Smooth muscle cell of the brain vasculature (primary cell): ENCODE measurements at places on chromosomes 3 and 15.

- DNase-seq = no peak
Observed at GRCh38 chr3:39166932-39167532, 13.6 kb upstream of the CSRNP1 start.

- no peak for DNase-seq
Observed at GRCh38 chr3:193744822-193745684, 152.0 kb downstream of the OPA1 start.

DNA sequence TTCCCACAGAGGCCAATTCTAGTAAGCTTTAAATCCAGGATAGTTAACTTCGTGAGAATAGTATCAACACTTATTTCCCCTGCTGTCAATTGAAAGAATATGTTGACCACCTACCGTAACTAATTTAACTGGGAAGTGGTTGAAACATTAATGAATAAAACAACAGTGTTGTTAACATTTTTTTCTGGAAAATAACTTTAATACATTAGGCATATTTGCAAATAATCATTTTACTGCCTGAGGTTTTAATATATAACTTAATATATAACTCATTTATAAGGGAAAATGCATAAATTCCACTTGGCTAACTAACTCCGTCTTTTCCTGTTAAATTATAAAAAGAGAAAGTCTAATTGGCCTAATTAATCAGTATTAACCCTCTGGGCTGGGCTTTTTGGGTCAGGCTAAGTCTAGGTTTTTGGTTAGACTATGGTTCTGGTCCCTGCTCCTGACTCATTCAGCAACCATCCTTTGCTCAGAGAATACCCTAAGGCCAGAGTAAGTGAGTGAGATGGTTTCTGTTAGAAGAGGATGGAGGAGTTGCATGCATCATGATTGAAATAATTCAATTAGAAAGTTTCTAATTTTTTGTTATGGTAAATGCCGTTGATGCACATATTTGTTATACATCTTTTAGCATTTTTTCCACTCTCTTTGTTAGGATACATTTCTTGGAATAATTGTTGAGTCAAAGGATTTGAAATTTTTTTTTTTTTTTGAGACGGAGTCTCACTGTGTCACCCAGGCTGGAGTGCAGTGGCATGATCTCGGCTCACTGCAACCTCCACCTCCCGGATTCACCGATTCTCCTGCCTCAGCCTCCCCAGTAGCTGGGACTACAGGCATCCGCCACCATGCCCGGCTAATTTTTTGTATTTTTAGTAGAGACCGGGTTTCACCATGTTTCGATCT, 10.8 kb upstream of the SKIL start:
- no peak for DNase-seq

GRCh38 chr3:151226825-151227224, 23.8 kb upstream of the GPR171 start:
- DNase-seq = no peak

DNA sequence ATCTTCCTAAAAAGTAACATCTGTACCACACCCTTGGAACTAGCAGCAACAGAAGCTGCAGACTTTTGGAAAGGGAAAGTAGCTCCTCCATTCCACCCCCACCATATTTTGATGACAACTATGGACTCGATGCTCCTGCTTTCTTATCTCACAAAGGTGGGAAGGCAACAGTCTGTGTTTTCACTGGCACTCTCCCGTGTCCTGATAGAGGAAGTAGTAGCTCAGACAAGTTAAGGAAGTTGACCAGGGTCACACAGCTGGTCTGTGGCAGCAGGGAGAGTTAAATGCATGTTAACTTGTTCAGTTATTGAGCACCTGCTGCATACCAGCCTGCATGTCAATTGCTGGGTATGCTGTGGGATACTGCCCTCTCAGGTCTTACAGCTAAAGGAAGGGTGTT, 33.1 kb downstream of the BHLHE40 start:
- DNase-seq = no peak

- no peak for DNase-seq
Observed at GRCh38 chr15:58165661-58166060, 27.5 kb downstream of the AQP9 start.

DNA sequence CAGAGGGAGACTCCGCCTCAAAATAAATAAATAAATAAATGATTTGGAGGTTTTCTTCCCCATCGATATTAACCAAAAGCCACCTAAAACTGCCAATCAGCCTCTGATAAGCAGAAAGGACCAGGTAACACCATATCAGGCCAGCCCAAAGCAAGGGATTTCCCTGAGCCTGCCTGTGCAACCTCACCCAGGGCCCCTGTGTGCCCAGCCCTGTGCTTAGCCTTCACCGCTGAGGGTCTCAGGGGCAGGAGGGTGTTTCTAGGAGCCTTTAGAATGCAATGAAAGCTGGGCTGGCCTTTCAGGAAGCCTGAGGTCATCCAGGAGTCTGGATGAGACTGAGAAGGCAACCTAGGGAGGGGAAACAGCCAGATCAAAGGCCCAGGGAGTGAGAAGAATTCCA, 35.4 kb downstream of the CYP11A1 start:
- no peak for DNase-seq

DNA sequence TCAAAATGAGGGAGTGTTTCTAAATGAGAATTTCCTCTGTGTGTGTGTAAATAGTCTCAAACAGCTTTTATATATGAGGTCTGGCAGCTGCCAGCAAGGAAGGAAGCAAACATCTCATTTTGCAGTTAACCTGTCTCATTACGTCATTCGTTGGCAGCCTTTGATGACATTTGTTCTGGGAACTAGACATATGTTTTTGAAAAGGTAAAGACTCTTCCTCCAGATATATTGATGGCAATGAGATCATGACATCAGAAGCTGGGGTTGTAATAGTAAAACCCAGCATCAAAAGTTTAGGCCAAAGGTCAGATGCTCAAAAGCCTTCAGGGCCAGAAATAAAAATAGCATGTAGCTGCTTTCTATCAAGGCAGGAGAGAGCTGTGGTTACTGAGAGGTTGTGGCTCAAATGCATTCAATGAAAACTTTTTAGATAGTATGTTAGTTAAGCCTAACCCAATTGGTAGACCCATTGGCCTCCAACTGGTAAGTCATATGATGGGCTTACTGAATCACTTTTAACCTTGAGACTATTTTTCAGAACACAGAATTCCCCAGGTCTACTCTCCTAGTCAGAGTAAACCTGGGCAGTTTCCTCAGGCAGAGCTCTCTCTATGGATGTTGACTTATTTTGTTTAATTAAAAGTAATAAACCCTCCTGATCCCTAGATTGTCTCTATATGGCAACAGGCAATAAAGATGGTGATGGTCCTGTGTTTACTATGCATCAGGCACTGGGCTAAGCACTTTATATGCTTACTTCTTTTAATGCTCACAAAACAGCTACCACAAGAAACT, 386.5 kb upstream of the CFAP20DC start:
- DNase-seq = no peak

GRCh38 chr15:57135800-57136199, 217.4 kb downstream of the TCF12 start:
- no peak for DNase-seq

DNA sequence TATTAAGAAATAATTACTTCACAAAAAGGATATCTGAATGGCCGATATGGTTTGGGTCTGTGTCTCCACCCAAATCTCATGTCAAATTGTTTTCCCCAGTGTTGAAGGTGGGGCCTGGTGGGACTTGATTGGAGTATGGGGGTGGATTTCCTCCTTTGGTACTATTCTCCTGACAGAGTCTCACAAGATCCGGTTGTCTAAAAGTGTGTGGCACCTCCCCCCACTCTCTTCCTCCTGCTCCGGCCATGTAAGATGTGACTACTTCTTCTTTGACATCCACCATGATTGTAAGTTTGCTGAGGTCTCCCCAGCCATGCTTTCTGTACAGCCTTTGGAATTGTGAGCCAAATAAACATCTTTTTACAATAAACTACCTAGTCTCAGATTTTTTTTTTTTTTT, 34.5 kb downstream of the ZBTB11 start:
- no peak for DNase-seq

DNA sequence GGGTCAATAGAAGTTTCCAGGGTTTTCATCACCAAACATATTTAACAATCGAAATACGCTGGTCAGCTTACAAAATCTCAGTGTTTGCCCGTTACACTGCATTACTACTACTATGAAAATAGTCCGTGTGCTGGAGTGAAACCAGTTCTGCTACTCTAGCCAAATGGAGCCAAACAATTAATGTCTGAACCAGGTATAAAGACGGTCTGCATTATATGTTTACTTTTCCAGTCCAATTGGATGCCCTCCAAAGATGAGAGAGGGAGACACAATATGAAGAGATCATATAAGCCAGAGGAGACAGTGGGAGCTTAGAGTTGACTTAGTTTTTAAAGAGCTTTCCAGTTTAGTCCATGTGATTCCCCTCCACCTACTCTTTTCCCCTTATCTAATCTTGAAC, 6.3 kb upstream of the DUT start:
- DNase-seq = no peak

- no peak for DNase-seq
Observed at GRCh38 chr15:58115692-58116091, 22.5 kb upstream of the AQP9 start.

GRCh38 chr3:58658508-58658907, 8.1 kb downstream of the FAM3D start:
- DNase-seq = no peak

GRCh38 chr3:38029400-38030125, at the start of gene PLCD1:
Gene PLCD1, minus strand, starts transcription at chr3:38029642. Its CDS starts 103 bp downstream, at chr3:38029539.
- DNase-seq = no peak

GRCh38 chr15:89599021-89599420, 23.8 kb downstream of the TICRR start:
- DNase-seq = no peak

GRCh38 chr3:13474776-13475303, 5.3 kb upstream of the HDAC11 start:
- no peak for DNase-seq

- DNase-seq = no peak
Observed at GRCh38 chr3:25945366-25945765, 155.5 kb downstream of the OXSM start.

DNA sequence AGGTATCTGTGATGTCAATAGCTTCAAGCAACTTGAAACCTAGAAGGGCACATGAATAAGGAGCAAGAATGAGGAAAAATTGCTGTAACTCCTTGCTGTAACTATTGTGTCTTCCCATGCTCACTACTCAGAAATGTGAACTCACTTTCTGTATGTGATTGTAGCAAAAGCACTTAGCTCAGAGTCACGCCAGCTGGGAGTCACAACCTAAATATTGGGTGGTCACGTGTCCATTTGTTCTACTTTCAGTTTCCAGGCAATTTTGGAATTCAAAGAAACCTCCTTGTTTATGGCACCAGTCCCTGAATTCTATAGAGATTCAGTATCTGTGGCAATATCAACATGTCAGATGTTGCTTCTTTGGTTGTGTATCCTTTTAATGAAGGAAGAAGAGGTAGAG, 241.6 kb upstream of the AZI2 start:
- no peak for DNase-seq

GRCh38 chr3:42651248-42652091, 2.0 kb upstream of the ZBTB47 start:
- no peak for DNase-seq

DNA sequence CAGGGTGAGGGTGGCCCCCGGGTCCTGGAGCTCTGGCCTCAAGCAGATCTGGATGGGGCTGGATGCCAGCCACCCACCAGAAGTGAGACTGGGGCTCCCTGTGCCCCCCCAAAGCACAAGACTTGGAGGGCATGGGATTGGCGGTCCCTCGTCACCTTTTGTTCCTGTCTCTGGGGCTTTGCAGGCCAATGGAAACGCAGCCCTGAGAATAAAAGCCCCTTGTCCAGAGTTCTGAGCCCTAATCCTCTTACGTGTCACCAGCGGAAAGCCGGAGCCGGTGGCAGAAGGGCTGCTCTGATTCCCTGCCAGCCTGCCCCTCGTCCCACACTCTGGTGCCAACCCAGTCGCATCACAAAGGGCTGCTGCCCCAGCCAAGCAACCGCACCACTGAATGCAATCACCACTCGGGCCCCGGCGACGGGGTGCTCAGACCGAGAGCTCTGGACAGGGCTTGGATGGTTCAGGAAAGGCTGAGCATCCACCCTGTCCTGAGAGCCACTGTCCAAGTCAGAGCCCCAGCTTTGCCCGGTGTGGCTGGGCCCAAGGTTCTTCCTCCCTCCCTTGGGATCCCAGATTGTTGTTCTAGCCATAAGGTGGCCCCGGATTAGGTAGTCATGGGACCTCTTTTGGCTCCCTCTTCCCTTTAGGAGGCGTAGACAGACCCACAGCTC, 22.8 kb upstream of the ELP6 start:
- no peak for DNase-seq

DNA sequence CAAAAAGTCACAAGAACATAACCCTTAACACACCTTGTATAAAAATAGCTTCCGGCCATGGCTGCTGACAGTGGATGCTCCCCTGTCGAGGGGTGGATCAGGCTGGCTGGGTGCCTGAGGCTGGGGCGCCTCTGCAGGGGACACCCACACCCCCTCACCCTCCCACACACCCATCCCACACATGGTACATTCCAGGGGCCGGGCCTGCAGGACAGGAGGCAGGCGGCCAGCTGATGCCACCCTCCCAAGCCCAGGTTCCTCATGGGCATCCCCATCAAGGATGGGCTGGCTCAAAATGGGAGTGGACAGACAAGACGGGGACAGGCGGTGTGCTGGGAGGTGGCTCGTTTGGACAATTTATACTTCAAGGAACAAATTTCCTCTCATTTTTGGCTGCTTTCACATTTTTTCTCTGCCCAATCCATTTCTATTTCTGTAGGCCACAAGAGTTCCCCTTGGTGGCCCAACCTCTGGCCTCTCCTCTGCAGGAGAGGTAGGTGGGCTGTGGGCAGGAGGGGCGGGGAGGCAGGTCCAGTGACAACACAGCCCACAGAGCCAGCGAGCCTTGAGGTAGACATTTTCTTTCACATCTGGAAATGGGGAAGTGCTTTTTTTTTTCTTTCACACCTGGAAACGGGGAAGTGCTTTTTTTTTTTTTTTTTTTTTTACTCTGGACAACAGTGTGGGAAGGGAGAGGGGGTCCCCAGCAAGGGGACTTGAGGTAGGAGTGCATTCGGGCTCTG, 23.3 kb downstream of the RNU5B-1 start:
- no peak for DNase-seq

DNA sequence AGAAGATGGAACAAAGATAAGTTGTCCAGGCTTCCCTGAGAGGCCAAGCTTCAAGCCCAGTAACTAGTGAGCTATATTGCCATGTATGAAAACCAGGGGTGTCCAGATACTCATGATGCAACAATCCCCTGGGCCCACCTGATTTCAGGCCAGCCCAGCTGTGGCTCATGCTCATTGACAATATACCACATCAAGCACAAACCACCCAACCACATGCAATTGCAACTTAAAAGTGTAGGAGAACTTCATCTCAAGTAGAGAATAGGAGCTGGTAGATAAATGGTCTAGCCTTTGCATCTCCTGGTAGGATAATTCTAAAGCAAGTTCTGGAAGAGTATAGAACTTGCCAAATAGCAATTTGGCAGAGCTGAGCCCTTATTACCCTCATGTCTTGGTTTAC, 561.3 kb downstream of the IGSF11 start:
- no peak for DNase-seq

- no peak for DNase-seq
Observed at GRCh38 chr15:53453253-53454105, 306.0 kb downstream of the WDR72 start.
